ENCODE measurements at places on chromosomes 1 and 21.
A peak's percentile ranks its signal among the peaks of the same experiment; 100 is the strongest.

GRCh38 chr1:18320051-18320450 lies 160.7 kb upstream of the KLHDC7A start:
- DNase-seq = no peak

GRCh38 chr1:42153624-42154023 lies 414 bp downstream of the GUCA2B start:
- no peak for DNase-seq

GRCh38 chr21:37026499-37026898 lies 20.0 kb downstream of the RIPPLY3 start:
- no peak for DNase-seq

- DNase-seq = no peak
These were observed 109.2 kb downstream of the TOMM20 start for GRCh38 chr1:235019471-235019870.

DNA sequence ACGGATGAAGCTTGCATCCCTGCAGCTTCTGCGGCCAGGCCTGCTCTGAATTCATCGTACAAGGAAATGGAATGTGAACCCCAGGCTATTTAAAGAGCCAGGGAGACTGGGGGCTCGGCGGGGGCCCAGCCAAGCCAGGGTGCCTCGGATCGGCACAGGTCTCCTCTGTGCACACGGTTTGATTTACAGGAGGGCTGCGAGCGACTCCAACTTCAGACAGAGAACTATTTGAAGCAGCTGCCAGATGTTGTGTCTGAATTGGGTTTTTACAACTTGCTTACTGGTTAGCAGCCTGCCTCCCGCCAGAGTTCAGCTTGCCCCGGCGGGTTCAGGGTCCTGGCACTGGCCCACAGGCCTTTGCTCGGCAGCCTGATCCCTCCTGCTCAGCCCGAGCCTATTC lies 83.2 kb downstream of the SPSB1 start:
- no peak for DNase-seq

- DNase-seq = no peak
These were observed 19.3 kb downstream of the HS2ST1 start for GRCh38 chr1:86933562-86934377.

GRCh38 chr1:183597656-183598347 lies 7.5 kb upstream of the NCF2 start:
- no peak for DNase-seq

- DNase-seq = no peak
These were observed 98.9 kb downstream of the KAZN start for GRCh38 chr1:14697353-14697752.

- DNase-seq = no peak
These were observed 171.3 kb downstream of the PSMG1 start for GRCh38 chr21:39011911-39012310.

- DNase-seq = no peak
These were observed 40.6 kb upstream of the NEGR1 start for GRCh38 chr1:72322910-72323309.

DNA sequence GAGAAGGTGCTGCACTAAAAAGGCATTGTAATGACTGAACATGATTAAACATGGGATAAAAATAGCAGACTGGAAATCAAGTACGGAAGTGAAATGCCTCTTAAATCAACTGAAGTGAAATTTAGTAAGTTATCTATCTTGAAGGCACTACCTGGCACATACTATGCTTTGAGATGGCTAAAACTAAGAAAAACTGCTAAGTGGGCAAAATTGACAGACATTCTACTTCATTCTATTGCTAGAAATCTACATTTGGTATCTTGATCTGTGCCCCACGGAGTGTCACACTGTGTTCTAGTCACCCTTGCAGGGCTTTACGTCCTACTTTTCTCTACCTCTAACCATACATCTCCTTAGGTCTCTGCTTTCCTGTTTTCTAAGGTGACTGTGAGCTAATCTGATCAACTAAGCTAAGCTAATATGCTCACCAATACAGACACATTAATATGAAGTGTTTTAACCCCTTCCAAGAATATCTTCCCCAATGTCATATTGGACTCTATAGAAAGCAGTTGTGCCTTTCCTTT lies 4.1 kb downstream of the PDC start:
- no peak for DNase-seq

GRCh38 chr1:26029864-26030481 lies 8.4 kb downstream of the EXTL1 start:
- DNase-seq = no peak

DNA sequence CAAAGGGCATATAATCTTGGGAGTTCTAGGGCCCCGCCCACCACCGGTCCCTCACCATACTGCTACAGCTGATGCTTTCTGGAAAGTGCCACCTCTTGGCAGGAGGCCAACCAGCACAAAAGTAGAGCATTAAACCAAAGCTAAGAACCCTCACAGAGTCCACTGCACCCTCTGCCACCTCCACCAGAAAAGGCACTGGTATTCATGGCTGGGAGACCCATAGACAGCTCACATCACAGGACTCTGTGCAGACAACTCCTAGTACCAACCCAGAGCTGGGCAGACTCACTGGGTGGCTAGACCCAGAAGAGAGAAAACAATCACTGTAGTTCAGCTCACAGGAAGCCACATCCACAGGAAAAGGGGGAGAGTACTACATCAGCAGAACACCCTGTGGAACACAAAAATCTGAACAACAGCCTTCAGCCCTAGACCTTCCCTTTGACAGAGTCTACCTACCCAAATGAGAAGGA lies 10.8 kb downstream of the THEM4 start:
- peak; percentile 81 for DNase-seq

GRCh38 chr1:211548321-211549091 lies 30.5 kb downstream of the SLC30A1 start:
- DNase-seq = peak; percentile 67

- DNase-seq = no peak
These were observed 71.0 kb downstream of the SIK1 start for GRCh38 chr21:43355925-43356289.

DNA sequence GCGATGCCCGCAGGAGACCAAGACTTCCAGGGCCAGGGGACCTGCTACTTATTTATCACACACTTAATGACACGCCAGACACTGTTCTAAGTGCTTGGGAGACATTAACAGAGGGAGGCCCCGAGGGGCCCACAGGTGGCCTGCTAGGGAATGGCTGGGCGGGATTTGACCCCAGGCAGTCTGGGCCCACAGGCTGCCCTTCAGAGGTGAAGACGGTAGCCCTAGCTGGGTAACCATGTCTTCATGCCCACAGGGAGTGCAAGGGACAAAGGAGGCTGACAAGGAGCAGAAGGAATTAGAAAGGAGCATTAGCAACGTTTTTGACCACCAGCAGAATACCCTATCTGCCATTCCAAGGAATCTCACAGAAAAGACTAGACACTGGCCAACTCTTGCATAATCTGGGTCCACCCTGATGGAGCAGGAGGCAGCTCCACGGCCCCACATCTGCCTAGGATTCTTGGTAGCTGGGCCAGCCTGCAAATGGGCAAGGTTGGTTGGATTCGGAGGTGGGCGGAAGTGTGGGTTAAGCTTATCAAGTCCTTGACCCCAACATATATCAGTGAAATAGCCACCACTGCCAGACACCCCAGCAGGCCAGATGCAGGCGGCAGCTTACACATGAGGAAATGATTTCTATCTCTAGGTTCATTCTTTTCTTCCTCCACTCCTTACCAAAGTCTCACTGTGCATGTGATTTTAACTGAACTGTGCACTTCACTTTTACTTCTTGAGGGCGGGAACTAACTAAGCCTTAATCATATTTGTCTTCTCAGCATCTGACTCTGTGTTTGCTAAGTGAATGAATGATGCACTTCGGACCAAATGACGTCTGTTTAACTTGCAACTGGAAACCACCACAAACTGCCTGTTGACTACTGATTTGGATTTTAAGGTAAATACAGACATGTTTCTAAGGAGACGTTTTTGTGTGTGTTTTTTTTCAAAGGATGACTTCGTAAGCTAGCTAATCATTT lies 3.4 kb upstream of the ETS2 start:
- DNase-seq = no peak

GRCh38 chr1:16969057-16969611 lies 11.3 kb downstream of the MFAP2 start:
- DNase-seq = no peak

All from activated effector memory CD4-positive, alpha-beta T cell treated with anti-CD3 and anti-CD28 coated beads, Interleukin-2, amount 50 U/mL, for 16 hours (primary cell).